Activated CD4-positive, alpha-beta T cell treated with anti-CD3 and anti-CD28 coated beads, Interleukin-2, amount 10 ng/mL, durations not matched to agents 7 days and 5 days (primary cell): ENCODE measurements at places on chromosomes 6 and 20. TPM values are rescaled to one million over a fixed set of nuclear protein-coding genes. Genes with fewer than 3 reads are reported as not detected.

The MLIP gene
- not detected for total RNA-seq

DNA sequence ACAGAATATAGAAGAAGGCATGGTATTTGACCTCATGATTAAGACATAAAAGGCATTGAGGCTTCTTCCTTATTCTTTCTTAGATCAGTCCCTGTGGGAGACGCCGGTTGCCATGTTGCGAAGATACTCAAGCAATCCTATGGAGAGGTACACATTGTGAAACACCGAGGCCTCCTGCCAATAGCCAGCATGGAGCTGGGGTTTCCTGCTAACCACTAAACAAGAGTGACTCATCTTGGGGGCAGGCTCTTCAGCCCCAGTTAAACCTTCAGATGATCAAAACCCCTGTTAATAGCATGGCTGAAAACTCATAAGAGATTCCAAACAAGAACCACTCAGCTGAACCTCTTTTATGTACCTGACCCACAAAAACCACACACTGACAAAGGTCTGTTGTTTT, 478.8 kb downstream of the CD83 start:
- no peak overlapping the region for H3K27ac ChIP-seq
- peaks cover 5% of the 10 kb centered on the region for H3K4me1 ChIP-seq
- no peak for DNase-seq

DNA sequence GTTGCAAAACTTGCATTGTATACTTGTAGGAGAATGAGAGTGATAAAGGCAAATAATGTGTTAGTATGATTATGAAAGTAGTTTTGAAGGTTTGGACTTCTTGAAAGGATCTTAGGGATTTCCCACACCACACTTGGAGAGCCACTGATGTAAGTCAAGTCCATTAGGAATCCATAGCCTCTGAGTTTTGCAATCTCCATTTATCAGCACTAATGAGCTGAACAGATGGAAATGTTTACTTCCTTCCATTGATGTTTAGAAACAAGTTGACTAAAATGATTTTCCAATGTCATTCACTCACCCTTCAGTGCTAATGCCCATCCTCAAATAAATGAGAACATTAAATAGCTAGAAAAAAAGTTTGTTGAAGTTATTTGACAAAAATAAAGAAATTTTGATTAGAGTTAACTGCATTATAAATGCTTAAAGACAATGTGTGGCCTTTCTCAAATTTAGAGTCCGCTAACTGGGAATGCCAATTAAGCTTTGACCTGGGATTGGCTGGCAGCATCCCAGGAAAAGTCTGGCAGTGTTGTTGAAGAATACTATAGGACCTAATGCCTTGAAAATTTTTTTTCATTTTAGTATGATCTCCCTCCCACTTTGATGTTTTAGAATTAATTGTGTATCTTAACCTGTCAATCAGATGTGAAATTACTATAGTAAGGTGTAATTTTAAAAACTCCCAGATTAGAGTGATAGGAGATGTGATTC, 68.0 kb downstream of the SLC35F1 start:
- no peak for DNase-seq
- H3K4me1 ChIP-seq, result no peaks in the 10 kb centered on the region
- H3K4me3 ChIP-seq, result no peak overlapping the region
- no peaks in the 10 kb centered on the region for H3K36me3 ChIP-seq
- peaks cover 3% of the 10 kb centered on the region for H3K27me3 ChIP-seq

- no peak overlapping the region for H3K27ac ChIP-seq
- H3K36me3 ChIP-seq, result peaks cover 40% of the 10 kb centered on the region
- no peaks in the 10 kb centered on the region for H3K27me3 ChIP-seq
- H3K4me1 ChIP-seq, result peaks cover 2% of the 10 kb centered on the region
Observed at GRCh38 chr20:48995589-48995988, 50.5 kb upstream of the CSE1L start.
